Fibroblast of skin of left quadriceps (primary cell): ENCODE measurements at places on chromosomes 5 and 9.

DNA sequence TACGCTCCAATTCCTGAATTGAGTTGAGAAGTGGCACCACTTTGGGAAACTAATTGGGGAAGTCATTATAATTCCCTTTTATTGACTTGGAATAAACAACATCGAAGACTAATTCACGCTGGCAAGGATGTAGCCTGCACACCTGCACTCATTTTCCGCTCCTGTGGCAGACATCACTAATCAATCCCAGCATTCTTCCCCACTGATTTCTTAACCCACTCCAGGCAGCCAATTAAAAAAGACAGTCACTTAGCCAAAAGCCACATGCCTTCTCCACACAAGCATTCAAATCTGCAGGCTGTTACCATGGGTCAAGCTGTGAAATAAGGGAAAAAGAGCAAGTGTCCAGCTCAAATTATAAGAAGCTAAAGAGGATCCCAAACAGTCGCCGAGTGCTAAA lies 68.2 kb upstream of the HRH2 start:
- no peak for DNase-seq

DNA sequence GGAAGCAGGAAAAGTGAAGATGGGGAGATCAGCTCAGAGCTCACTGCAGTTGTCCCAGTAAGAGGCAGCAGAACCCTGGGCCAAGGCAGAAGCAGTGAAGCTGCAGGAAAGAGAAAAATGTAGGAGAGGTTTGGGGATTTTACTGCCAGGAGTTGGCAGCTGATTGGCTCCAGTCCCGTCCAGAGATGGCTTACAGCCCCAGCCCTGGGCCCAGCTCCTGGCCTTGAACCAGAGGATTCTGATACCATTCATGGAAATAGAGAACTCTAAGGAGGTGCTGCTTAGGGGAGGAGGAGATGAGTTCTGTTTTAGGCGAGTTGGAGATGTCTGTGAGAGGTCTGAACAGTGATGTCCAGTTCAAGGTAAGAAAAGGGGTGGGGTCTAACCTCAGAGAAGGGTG lies 4.6 kb downstream of the MORN5 start:
- no peak for DNase-seq

- DNase-seq, result no peak
Observed at GRCh38 chr9:85960688-85961093, 19.7 kb downstream of the NAA35 start.

DNA sequence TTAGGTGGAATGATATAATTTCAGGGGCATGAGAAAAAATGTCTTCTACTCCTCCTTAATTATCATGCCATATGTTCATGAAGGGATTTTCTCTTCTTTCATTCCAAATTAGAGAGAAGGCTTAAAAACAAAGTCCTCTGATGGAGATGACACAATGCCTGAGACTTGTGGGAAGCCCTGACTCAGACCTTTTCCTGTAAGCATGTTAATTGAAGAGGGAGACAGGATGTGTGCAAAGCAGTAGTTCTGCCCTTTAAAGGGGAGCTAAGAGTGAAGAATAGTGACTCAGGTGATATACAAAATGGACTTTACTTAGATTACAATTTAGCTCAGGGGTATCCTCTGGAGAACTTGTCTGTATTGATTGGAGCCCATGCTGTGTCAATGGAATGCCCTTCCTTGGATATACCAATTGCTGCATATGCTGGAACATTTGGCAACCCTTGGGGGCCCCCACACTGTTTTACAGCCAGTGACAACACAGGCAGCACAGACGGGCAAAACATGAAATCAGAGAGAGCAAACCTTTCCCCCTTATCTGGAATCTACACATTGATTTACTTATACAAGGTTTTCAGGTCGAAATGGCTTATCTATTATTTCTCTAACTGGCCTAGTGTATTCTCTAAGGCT lies 81.3 kb downstream of the IZUMO3 start:
- DNase-seq, result peak; percentile 80

DNA sequence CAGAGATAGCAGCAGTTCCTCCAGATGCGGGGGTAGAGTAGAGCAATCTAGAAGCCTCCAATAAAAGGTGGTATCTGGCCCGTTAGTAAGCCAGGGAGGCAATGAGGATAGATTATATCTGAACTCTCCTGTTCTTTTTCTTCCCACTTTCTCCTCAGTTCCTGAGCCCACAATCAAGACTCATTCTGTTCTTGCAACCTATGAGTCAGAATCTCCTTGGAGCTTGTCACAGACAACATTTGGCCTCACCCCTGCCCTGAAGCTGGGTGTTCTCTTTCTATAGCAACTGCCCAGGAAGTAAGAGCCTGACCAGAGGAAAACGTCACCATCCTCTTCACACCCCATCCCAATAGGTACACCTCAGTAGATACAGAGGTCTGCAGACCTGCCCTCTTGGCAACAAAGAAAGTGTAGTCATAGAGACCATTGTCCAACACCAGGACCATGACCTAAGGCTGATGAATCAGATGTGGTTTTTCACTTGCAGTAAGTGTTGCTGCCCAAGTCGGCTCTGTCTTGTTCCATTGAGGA lies 76.3 kb upstream of the PCA3 start:
- DNase-seq, result no peak

- no peak for DNase-seq
Observed at GRCh38 chr5:92887254-92887653, 693.8 kb downstream of the NR2F1-AS1 start.
